ENCODE measurements at places on chromosomes 1 and 21.

- no peak for DNase-seq
Observed at GRCh38 chr1:25193229-25193628, 39.1 kb downstream of the SYF2 start.

DNA sequence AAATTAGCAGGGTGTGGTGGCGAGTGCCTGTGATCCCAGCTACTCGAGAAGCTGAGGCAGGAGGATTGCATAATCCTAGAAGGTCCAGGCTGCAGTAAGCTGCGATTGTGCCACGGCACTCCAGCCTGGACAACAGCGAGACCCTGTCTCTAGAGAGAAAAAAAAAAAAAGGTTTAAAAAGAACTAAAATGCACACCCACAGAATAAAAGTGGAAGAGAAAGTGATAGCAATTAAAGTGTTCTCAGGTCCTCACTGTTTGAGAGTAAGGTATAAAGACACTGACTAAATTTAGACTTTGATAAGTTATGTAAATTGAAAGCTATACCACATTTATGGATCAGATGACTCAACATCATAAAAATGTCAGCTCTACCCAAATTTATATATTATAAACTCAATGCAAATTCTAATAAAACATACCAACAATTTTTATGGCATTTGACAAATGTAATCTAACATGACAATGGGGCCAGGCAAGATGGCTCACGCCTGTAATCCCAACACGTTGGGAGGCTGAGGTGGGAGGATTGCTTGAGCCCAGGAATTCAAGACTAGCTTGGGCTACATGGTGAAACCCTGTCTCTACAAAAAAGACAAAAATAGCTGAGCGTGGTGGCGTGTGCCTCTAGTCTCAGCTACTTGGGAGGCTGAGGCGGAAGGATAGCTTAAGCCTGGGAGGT is 11.8 kb downstream of the ZBTB17 start:
- DNase-seq = no peak

- no peak for DNase-seq
Observed at GRCh38 chr1:54356680-54357147, 49.5 kb downstream of the SSBP3 start.

- DNase-seq = no peak
Observed at GRCh38 chr1:6477039-6477820, 11.3 kb upstream of the TNFRSF25 start.

All from activated CD8-positive, alpha-beta memory T cell treated with anti-CD3 and anti-CD28 coated beads for 48 hours (primary cell).